ENCODE measurements at places on chromosomes 4 and X.

DNA sequence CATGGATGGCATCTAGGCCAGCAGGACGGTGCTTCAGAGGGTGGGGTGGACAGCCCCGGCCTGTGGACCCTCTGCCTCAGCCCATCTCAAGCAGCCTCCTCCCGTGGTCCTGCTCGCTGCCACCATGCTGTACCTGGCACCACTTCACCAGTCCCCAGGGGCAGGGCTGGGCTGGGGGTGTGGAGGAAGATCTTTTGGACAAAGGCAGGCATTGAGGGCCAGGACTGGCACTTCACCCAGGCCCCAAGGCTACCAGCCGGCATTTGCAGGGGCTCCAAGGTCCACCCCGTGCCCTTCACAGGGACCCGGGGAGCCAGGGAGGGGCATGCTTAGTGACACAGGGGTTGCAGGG is 713 bp downstream of the PLXNB3 start:
- no peak for DNase-seq

- no peak for DNase-seq
Measured at GRCh38 chr4:71402616-71403015, 63.8 kb downstream of the SLC4A4 start.

DNA sequence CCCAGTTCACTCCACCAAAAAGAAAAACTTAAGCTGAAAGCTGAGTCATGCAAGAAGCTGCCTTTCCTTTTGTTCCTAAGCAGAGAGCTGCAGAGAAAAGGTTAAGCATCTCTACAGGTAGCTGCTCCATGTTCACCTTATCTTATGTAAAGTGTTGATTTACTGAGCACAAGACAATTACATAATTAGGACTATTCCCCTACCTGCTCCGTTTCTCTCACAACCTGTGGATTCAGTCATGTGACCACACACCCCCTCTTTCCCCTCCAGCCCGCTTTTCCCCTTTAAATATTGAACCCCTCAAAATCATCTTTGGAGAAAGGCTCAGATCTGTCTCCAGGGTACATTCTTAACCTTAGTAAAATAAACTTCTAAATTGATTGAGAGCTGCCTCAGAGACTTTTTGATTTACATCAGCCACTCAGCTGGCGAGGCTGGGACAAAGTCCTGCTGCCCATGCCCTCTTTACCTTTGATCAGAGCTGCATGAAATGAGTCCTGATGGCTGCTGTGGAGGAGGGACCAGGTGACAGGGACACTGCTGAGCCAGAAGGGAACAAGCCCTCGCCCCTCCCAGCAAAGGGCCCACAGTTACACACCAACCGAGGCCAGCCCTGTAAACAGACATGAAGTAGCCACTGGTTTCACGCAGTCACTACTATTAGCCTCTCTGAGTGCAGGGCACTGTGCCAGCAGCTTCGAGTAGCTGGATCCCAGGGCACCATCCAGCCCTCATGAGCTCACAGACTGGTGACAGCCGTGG is 53.9 kb upstream of the C4orf50 start:
- no peak for DNase-seq

DNA sequence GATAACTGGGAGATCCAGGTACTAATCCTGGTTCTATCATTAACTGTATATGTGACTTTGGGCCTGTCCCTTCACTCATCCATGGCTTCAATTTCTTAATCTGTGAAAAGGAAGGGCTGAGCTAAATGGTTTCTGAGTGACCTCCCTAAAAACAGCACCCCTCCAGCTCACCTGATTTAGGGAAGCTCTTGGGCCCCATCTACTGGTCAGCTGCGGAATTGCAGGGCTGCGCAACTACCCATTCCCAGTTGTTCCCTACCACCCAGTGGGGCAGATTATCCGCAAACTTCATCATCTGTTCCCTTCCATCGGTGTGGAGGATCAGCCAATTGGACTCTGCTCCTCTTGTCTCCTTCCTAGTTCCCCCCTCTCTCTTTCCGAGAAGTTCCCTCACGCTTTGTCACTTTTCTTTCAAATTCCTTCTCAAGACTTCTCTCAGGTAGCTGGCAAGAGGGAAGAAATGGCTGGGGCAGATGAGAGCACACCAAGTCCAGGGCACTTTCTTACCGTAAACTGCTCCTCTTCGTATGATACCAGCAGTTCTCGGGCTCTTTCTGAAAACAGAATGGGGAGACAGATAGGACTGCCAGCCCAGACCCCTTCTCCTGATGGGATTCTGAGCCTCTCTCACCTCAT is 5.8 kb downstream of the LAS1L start:
- DNase-seq: peak; percentile 65

DNA sequence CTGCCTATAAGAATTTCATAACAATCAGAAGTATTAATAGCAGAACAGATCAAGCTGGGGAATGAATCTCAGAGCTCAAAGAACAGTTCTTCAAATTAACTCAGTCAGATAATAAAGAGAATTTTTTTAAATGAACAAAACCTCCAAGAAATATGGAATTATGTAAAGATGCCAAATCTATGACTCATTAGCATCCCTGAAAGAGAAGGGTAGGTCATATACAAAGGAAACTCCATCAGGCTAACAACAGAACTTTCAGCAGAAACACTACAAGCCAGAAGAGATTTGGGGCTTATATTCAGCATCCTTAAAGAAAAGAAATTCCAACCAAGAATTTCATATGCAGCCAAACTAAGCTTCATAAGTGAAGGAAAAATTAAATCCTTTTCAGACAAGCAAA is 28.6 kb downstream of the CBR4 start:
- DNase-seq: no peak

DNA sequence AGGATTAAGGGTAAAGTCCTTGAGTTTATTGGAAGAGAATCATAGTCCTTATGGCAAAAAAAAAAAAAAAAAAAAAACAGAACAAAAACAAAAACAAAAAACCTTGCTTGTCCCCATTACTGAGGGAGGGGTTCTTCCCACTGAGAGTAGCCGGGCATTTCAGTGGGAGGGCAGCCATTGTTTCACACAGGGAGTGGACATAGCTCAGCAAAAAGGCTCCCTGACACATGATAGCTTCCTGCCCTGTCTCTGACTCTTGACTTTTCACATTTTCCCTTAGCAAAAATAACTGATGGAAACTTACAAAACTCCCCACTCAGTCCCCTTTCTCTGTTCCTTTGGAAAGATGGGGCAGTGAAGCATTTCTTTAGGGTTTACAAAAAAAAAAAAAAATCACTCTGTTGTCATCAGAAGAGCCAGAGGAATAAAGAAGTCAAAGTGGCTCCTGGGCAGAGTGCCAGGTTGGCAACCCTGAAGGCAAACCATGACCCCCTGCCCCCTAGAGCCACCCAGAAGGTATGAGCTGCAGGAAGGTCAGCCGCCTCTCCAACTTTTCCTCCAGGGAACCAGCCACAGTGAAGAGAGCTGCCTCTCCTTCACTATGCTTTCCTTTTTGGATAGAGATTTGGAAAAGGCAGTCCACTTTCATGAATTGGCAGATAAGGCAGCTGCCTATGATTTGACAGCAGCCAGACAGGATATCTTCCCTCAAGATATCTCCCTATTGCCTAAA is 170.6 kb downstream of the KDR start:
- no peak for DNase-seq

- DNase-seq: peak; percentile 74
Measured at GRCh38 chr4:152534541-152535359, 1.1 kb downstream of the FBXW7 start.

DNA sequence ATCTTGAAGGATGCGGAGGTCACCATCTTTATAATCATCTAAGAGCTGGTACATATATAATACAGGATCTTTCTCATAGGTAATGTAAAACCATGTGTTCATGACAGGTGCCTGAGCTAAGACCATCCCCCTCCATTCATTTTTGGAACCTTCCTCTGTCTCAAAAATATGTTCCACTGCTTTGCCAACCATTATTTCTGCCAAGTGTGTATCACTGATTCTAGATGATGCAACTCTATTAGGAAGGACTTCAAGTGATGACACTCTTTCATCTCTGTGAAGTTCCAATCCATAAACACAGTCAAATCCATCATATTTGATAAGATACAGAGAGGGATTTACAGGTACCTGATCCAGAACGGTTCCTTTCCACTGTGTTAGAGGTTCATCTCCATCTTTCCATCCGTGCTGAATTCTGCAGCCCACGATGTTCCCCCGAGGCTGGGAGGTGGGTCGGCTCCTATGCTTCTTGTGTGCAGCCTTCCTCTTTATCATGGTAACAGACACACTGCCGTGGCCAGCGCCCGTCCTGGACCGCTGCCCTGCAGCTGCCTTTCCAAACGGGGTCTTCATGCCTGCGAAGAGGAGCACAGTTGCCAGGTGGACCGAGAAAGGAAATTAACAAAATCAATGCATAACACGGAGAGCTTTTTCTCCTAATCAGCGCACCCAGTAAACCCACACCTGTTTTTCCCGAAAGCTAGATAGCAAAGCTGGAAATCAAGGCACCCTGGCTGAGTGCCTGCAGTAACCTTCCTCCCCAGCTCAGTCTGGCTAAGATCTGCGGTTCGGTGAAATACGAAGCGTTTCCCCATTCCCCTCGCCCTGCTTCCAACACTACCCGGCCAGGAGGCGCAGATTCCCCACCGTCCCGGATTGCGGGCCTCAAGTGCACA is 718 bp downstream of the SPIN3 start:
- DNase-seq: no peak

- no peak for DNase-seq
Measured at GRCh38 chr4:174397366-174398155, 113.8 kb downstream of the CEP44 start.

DNA sequence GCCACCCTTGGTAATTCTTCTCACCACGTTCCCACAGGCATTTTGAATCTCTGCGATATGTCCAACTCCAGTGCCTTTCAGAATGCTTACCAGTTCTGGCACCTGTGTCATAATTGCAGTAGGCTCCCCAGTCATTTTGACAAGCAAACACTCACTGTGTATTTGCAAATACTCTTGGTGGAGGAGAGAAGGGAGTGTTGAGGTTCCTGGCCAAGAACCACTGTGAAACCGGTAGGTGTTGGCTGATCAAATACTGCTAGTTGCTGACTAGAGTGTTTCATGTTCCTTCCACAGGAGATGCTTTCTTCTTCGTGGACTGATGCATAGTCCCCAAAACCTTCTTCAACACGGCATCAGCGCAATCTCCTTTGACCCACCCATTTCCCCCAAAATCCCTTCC is 16.0 kb upstream of the NLGN4X start:
- no peak for DNase-seq

- no peak for DNase-seq
Measured at GRCh38 chr4:43337707-43338106, 445.2 kb downstream of the GRXCR1 start.

DNA sequence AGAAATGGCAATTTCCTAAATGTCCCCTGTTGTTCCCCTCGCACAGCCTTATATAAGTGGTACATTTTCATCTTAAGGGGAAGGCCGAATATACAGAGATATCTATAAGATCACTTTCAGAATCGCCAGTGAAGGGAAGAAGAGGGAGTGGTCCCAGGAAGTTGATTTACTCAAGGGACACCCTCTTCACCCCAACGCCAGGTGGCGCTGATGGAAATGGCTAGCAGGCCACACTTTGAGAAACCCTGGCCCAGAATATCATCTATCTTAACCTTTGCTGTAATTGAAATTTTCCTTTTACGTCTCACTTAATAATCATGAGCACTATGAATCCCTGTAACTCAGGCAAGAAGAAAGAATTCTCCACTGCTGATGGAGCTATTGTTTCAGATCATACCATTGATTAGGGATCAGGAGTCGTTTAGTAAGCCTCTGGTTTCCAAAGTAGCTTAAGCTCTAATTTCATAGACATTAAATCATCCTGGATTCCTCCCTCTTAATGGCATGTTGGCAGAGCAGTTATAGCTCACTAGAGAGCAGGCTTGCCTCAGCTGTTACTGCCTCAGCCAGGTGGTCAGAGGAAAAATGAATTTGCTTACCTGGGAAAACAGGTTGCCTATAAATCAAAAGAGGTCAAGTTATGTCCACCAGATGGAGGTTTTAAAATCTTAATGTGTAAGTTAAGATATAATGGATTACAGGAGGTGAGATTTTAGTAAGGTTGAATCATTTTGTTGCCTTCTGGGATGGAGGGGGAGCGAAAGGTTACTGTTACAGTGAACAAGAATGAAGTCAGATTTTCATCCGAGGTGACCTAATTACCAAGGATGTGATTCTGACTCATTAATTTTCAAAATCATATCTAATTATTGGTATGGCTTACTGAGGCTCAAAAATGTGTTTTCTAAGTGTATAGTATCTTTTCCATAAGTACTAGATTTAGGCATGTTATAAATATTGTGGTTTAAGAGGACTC is 941.2 kb upstream of the TENM3 start:
- peak; percentile 59 for DNase-seq

- no peak for DNase-seq
Measured at GRCh38 chr4:112938461-112939058, 110.9 kb upstream of the ANK2 start.

DNA sequence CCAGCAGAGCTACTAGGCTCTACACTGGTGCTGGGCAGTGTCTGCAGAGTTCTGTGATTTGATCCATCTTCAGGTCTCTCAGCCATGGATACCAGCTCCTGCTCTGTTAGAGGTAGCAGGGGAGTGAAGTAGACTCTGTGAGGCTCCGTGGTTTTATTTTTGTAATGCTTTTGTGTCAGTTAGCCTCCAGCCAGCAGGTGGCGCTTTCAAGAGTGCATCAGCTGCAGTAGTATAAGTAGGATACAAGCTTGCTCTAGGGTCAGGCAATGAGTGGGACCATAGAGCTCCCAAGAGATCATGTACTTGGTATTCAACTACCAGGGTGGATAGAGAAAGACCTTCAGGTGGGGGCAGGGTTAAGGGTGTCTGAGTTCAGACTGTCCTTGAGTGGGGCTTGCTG is 362.5 kb upstream of the TRAM1L1 start:
- peak; percentile 60 for DNase-seq

- DNase-seq: no peak
Measured at GRCh38 chr4:184643731-184644130, 5.5 kb downstream of the CASP3 start.

DNA sequence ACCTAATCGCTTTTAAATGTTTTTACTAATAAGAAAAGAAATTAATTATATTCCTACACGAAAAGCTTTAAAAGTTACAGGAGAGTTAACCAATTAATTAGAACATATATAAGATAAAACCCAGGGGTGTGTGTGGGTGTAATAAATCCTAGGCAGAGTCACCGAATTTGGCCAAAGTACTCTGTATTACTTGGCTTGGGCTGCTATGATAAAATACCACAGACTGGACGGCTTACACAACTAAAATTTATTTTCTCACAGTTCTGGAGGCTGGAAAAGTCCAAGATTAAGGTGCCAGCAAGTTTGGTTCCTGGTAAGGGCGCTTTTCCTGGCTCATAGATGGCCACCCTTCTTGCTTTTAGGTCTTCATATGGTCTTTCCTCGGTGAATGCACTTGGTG is 10.4 kb downstream of the AWAT1 start:
- no peak for DNase-seq

GRCh38 chr4:162164906-162165510 is 1.2 kb upstream of the FSTL5 start:
- DNase-seq: no peak

DNA sequence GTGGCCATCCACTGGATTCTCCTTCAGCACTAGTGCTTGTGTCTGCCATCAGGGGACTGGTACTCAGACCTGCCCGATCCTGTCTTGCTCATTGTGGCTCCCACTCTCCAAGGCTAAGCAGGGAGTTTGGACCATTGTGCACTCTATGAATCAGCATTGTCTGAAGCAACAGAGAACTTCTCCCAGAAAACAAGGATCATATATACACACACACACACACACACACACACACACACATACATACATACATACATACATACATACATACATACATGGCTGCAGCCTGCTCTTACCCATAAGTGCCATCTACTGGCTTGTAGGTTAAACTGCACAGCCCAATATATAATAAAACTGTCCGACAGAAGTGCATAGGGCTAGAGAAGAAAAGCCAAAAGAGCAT is 345.3 kb upstream of the LCORL start:
- peak; percentile 6 for DNase-seq
